ENCODE measurements at places on chromosomes 11 and 22. TPM values are rescaled to one million over a fixed set of nuclear protein-coding genes. Genes with fewer than 3 reads are reported as not detected.

Gene NXPE2
- polyA plus RNA-seq = 0.04 TPM

Gene CHRM1
- not detected for polyA plus RNA-seq

Gene B4GALNT4
- polyA plus RNA-seq = 0.27 TPM

Gene VPS37C
- 39.8 TPM for polyA plus RNA-seq

Gene CHADL
- 1.9 TPM for polyA plus RNA-seq

Gene TRIM49
- not detected for polyA plus RNA-seq

Gene TPH1
- polyA plus RNA-seq = 0.08 TPM

Gene SLC25A18
- polyA plus RNA-seq = 5.5 TPM

Gene DERL3
- 0.92 TPM for polyA plus RNA-seq

Gene MMP27
- 0.08 TPM for polyA plus RNA-seq

Gene ZNF280B
- polyA plus RNA-seq = 0.06 TPM

Gene CYP2D6
- 0.23 TPM for polyA plus RNA-seq

Gene ST14
- 0.25 TPM for polyA plus RNA-seq

Gene RCN1
- 37.1 TPM for polyA plus RNA-seq

Gene PAX6
- not detected for polyA plus RNA-seq

Gene KCNC1
- polyA plus RNA-seq = 0.13 TPM

Gene JHY
- polyA plus RNA-seq = 0.19 TPM

Gene MTA2
- polyA plus RNA-seq = 26.9 TPM

Gene CYB5R3
- 130 TPM for polyA plus RNA-seq

Gene PRRG4
- polyA plus RNA-seq = 0.13 TPM

Gene OVCH2
- not detected for polyA plus RNA-seq

Gene TREH
- polyA plus RNA-seq = 0.17 TPM

Gene SAC3D1
- polyA plus RNA-seq = 10.8 TPM

Gene PAK1
- 29.5 TPM for polyA plus RNA-seq

Gene RCOR2
- 0.91 TPM for polyA plus RNA-seq

Gene SEPTIN5
- 3.7 TPM for polyA plus RNA-seq

Gene OR52I1
- not detected for polyA plus RNA-seq

Gene HEPHL1
- 0.01 TPM for polyA plus RNA-seq

Gene LRRC10B
- polyA plus RNA-seq = 0.24 TPM

Gene APOA4
- 6.0 TPM for polyA plus RNA-seq

Gene TMEM45B
- not detected for polyA plus RNA-seq

Gene OSM
- 0.08 TPM for polyA plus RNA-seq

Gene CD81
- 75.9 TPM for polyA plus RNA-seq

Gene C22orf15
- polyA plus RNA-seq = 0.04 TPM

Gene NXPE4
- polyA plus RNA-seq = not detected

Gene SLC22A6
- not detected for polyA plus RNA-seq

Gene SSH3
- polyA plus RNA-seq = 4.2 TPM

Gene TRIM29
- 0.44 TPM for polyA plus RNA-seq

Gene RAB3IL1
- polyA plus RNA-seq = 3.5 TPM

Gene SLC22A9
- polyA plus RNA-seq = not detected

Gene INPP5J
- 0.36 TPM for polyA plus RNA-seq

Gene ROBO4
- polyA plus RNA-seq = 10.2 TPM

Gene OR52E8
- polyA plus RNA-seq = not detected

Gene ABCC8
- polyA plus RNA-seq = 0.75 TPM

Gene MYOD1
- polyA plus RNA-seq = 63.6 TPM

Gene CTSF
- polyA plus RNA-seq = 31.5 TPM

Gene THRSP
- 7.2 TPM for polyA plus RNA-seq

Gene C11orf97
- polyA plus RNA-seq = not detected

Gene RBM4
- polyA plus RNA-seq = 67.4 TPM

Gene IL18BP
- 2.0 TPM for polyA plus RNA-seq

Gene MS4A4E
- 0.33 TPM for polyA plus RNA-seq

Gene KRTAP5-2
- not detected for polyA plus RNA-seq

Gene MMP8
- polyA plus RNA-seq = 0.03 TPM

Gene TCN1
- polyA plus RNA-seq = not detected

Gene YPEL1
- polyA plus RNA-seq = 0.72 TPM

Gene TPP1
- 21.6 TPM for polyA plus RNA-seq

Gene JOSD1
- 37.5 TPM for polyA plus RNA-seq

Gene UQCC3
- polyA plus RNA-seq = 6.4 TPM

Gene NOX4
- 0.46 TPM for polyA plus RNA-seq
